ENCODE measurements at places on chromosomes 4 and X.

- H3K4me1 ChIP-seq: peaks cover 59% of the 10 kb centered on the region
- H3K36me3 ChIP-seq: no peaks in the 10 kb centered on the region
- peak; percentile 61 for DNase-seq
- peak within 1 kb of the TSS; percentile 72 for H3K4me3 ChIP-seq
- no peaks in the 10 kb centered on the region for H3K27me3 ChIP-seq
- peak within 1 kb of the TSS; percentile 93 for H3K27ac ChIP-seq
Observed at GRCh38 chr4:153466081-153466948, at the start of gene TMEM131L. Gene TMEM131L, plus strand, starts transcription at chr4:153466360. Its CDS starts 38 bp downstream, at chr4:153466398.

- H3K4me3 ChIP-seq: no peak overlapping the region
- H3K36me3 ChIP-seq: no peaks in the 10 kb centered on the region
- H3K27me3 ChIP-seq: no peaks in the 10 kb centered on the region
- DNase-seq: no peak
- no peaks in the 10 kb centered on the region for H3K4me1 ChIP-seq
Observed at GRCh38 chrX:151099001-151099400, 77.4 kb upstream of the GPR50 start.

GRCh38 chrX:40468033-40468846 lies 112.5 kb upstream of the ATP6AP2 start:
- no peak for DNase-seq
- H3K27ac ChIP-seq: no peak overlapping the region
- H3K4me1 ChIP-seq: no peaks in the 10 kb centered on the region
- no peak overlapping the region for H3K4me3 ChIP-seq
- no peaks in the 10 kb centered on the region for H3K36me3 ChIP-seq

GRCh38 chr4:53885668-53886067 lies 178.7 kb downstream of the CHIC2 start:
- no peaks in the 10 kb centered on the region for H3K36me3 ChIP-seq
- DNase-seq: no peak
- no peak overlapping the region for H3K27ac ChIP-seq
- no peaks in the 10 kb centered on the region for H3K4me1 ChIP-seq

DNA sequence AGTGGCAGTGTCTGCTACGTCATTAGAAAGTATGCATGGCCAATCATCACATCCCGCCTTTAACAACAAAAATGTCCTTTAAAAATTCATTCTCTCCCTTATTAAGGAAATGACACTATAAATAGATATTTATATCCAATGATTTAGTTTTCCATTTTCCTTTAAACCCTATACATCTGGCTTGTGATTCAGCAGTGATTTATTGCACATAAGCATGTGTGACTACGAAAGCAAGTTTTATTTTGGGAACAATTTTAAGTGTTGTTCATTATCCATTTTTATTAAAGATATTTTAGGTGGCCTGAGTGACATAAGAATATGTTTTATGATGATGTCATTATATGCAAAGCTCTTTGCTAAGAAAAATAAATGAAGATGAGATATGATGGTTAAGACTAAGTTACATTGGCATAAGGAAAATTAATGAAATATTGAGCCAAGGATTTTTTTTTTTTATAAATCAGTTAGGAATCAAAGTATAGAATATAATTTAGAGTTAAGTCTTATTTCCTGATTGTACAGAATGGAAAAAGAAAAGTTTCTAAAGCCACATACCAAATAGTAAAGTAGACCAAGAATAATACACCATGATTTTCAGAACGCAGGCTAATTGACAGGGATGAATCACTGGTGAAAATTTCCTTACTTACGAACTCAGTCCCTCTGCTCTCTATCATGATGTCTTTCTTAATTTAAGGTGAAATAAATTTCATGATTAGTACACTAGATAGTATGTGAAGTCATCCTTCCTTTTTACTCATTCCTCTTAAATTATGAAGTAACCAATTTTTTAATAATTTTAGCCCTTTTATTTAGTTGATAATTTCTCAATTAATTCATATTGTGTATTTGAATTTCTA lies 822.4 kb downstream of the FAT4 start:
- H3K27ac ChIP-seq: no peak overlapping the region
- no peak for DNase-seq
- H3K4me3 ChIP-seq: no peak overlapping the region
- no peaks in the 10 kb centered on the region for H3K36me3 ChIP-seq

DNA sequence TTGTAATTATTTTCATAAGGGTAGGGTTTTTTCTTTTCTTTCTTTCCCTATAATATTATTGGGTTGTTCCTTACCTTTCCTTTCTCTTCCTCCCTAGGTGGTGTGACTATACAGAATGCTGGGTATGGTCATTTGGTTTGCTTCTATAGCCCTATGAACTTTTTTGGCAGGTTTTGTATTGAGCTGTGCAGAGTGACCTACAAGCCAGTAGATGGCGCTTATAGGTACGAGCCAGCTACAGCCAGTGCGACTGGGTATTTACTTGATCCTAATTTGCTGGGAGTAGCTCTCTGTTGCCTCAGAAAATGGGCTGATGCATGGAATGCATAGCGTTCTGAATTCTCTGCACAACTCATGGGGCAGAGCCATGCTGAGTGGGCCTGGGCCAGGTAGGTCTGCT lies 423.3 kb downstream of the MAGEE1 start:
- no peaks in the 10 kb centered on the region for H3K27me3 ChIP-seq
- H3K36me3 ChIP-seq: no peaks in the 10 kb centered on the region
- no peaks in the 10 kb centered on the region for H3K4me1 ChIP-seq

DNA sequence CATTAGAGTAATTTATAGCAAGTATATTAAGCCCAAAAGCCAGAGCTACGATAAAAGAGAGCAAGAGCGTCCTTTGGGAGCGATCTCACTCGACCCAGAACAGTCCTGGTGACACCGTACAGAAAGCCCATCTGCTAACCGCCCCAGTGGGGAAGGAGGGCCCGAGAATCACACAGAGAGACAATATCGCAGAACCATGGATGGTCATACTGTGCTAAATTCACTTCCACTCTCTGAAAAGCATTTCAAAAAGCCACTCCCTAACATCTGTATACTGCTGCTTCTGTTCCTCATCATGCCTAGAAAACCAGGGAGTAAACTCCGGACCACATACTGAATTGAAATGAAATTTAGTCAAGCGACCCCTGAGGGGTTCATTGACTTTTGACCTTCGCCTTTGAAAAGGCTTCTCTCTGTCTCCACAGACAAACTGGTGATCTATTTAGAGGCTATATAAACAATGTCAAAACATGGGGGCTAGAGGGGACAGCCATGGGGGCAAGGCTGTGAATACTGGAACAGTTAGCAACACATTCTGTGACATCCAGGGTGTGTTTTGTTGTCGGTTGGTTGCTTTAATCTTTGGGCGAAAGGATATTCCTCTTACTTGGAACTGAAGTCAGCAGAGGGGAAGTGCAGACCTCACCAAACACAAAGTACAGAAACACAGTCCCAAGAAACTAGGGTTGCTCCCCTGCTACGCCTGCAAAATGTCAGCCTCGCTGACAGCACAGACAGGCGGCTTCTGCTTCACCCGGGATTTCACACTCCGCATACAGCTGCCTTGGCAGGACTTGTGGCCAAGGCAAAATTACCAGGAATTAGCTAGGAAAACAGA lies 129.0 kb upstream of the RASGEF1B start:
- H3K27me3 ChIP-seq: no peaks in the 10 kb centered on the region
- H3K4me1 ChIP-seq: no peaks in the 10 kb centered on the region
- no peaks in the 10 kb centered on the region for H3K36me3 ChIP-seq

DNA sequence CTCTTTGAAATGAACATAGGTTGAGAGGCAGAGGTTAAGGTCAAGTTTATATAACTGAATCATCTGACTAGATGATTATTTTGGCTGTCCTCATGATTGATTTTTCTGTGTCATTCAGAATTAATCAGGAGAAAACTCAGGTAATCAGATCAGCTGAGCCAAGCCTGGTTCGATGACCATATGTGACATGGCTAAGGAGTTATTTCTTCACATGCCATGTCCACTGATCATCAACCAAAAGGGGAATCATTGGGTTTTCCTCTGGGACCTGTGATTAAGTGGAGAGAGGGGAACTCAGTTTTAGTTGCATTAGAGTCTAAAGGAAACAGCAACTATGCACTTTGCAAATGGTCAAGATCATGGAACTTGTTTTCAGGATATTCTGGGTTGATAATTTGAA lies 20.3 kb upstream of the PACRGL start:
- no peak overlapping the region for H3K4me3 ChIP-seq
- H3K36me3 ChIP-seq: no peaks in the 10 kb centered on the region
- no peaks in the 10 kb centered on the region for H3K27me3 ChIP-seq
- no peaks in the 10 kb centered on the region for H3K4me1 ChIP-seq
- DNase-seq: no peak

- no peak overlapping the region for H3K4me3 ChIP-seq
- no peaks in the 10 kb centered on the region for H3K27me3 ChIP-seq
- DNase-seq: no peak
- H3K4me1 ChIP-seq: no peaks in the 10 kb centered on the region
Observed at GRCh38 chr4:19650903-19651864, 600.5 kb upstream of the SLIT2 start.

DNA sequence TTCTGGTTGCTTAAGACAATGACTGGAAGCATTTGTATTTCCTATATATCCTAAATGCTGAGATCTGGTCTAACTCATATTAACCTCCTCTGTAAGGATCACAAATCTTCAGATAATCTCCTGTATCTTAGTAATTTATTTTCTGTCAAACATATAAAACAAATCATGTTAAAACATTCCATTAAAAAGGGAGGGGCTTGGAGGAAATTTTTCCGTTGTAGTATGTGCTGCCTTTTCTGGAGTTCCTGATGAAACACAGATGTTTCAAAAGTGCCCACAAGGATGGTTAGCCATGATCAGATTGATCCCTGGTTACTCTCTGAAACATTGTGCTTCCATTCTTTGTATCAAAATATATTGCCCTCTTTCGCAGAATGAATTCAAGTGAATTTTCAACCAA lies 182.1 kb downstream of the TENM3 start:
- no peaks in the 10 kb centered on the region for H3K4me1 ChIP-seq
- no peak overlapping the region for H3K4me3 ChIP-seq
- no peak overlapping the region for H3K27ac ChIP-seq
- H3K27me3 ChIP-seq: no peaks in the 10 kb centered on the region
- H3K36me3 ChIP-seq: no peaks in the 10 kb centered on the region
- DNase-seq: no peak

DNA sequence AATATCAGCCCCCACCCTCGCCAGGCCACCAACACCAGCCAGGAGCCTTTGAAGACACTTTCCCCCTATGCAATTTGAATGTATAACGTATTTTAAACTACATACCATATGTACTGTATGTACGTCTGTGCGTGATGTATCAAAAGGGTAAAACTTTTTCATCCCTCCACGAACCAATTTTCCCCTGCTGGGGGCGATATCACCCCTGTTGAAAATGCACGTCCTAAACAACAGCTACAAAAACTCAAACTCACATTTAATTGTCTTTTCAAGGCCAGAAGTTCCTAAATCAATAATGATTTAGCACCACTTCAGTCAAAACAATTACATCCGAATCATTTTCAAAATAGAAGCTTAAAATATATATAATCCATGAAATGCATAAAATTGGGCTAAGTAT lies 1.4 kb downstream of the VEGFD start:
- no peak for DNase-seq
- no peak overlapping the region for H3K4me3 ChIP-seq
- peaks cover 10% of the 10 kb centered on the region for H3K4me1 ChIP-seq
- H3K27ac ChIP-seq: no peak overlapping the region
- H3K36me3 ChIP-seq: no peaks in the 10 kb centered on the region

GRCh38 chr4:11428231-11428898 lies at the start of gene HS3ST1:
Gene HS3ST1, minus strand, starts transcription at chr4:11428894. Its CDS starts 28,889 bp downstream, at chr4:11400005.
- no peak for DNase-seq
- no peaks in the 10 kb centered on the region for H3K4me1 ChIP-seq
- H3K4me3 ChIP-seq: peak within 1 kb of the TSS; percentile 56

GRCh38 chr4:185513489-185514181 lies 21.7 kb downstream of the PDLIM3 start:
- H3K27me3 ChIP-seq: no peaks in the 10 kb centered on the region
- no peak overlapping the region for H3K4me3 ChIP-seq
- H3K4me1 ChIP-seq: peaks cover 86% of the 10 kb centered on the region
- peak overlapping the region; percentile 88 for H3K27ac ChIP-seq
- no peaks in the 10 kb centered on the region for H3K36me3 ChIP-seq
- peak; percentile 63 for DNase-seq

DNA sequence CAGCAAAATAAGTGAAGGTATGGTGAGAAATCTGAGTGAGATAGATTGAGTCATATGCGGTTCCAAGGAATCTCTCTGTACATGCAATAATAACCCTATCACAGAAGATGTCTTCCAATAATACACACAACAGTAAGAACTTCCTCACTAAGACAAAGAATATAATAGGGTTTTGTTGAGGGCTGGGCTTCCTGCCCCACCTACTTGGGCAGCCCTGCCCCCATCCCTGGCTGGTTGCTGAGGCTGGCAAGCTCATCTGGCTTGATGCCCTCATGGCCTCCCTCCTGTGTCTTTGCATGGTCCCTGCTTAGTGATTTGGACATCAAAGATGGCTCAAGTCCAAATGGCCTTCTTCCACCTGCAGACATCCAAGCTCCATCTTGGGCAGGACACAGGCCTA lies 2.7 kb downstream of the GEMIN8 start:
- peaks cover 30% of the 10 kb centered on the region for H3K4me1 ChIP-seq
- H3K36me3 ChIP-seq: no peaks in the 10 kb centered on the region

- DNase-seq: no peak
- H3K27me3 ChIP-seq: no peaks in the 10 kb centered on the region
- H3K4me1 ChIP-seq: no peaks in the 10 kb centered on the region
- H3K27ac ChIP-seq: no peak overlapping the region
- no peak overlapping the region for H3K4me3 ChIP-seq
Observed at GRCh38 chrX:45956191-45956870, 588.9 kb downstream of the ZNF674 start.

DNA sequence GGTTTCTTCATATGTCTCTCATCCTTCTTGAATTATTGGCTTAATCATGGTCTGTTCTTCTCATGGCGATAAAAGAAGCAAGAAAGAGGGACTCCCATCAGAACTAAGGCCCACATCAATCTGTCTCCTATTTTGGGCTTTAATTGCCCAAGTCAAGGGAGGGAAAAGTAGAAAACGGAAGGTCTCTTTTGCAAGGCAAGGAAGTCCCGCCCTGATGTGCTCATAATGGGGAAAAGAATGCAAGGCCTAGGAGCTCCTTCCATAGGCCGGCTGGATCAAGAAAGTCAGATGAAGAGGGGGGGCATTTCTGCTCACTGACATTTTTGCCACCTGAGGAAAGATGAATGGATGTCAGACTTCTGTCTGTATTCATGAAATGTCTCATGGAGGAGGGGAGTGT lies 127.7 kb upstream of the RPS6KA3 start:
- no peak for DNase-seq
- no peaks in the 10 kb centered on the region for H3K36me3 ChIP-seq
- no peaks in the 10 kb centered on the region for H3K27me3 ChIP-seq
- H3K4me3 ChIP-seq: no peak overlapping the region
- no peaks in the 10 kb centered on the region for H3K4me1 ChIP-seq
- H3K27ac ChIP-seq: no peak overlapping the region

DNA sequence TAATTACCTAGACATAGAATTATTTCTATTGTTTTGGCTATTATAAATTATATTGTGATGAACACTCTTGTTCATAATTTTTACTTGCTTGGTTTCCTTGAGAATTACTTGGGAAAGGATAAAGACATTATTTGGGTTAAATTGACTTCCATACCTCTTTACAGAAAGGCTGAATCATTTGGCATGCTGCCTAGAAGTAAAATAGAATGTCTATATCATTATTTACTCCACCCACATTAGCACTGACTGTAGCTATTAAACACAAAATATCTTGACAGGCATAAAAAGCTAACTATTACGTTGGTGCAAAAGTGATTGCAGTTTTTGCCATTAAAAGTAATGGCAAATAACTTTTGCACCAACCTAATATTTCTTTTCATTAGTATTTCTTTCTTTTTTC lies 29.7 kb upstream of the ADH6 start:
- H3K36me3 ChIP-seq: no peaks in the 10 kb centered on the region
- no peaks in the 10 kb centered on the region for H3K27me3 ChIP-seq
- DNase-seq: no peak
- no peak overlapping the region for H3K27ac ChIP-seq
- H3K4me3 ChIP-seq: no peak overlapping the region

GRCh38 chrX:6292599-6292998 lies 63.9 kb upstream of the NLGN4X start:
- no peaks in the 10 kb centered on the region for H3K27me3 ChIP-seq
- no peaks in the 10 kb centered on the region for H3K36me3 ChIP-seq
- no peak overlapping the region for H3K27ac ChIP-seq
- no peak overlapping the region for H3K4me3 ChIP-seq
